ENCODE measurements at places on chromosomes 1 and 21. TPM values are rescaled to one million over a fixed set of nuclear protein-coding genes. Genes with fewer than 3 reads are reported as not detected.

Gene ICOSLG
- 10.6 TPM for polyA plus RNA-seq

Gene LCE1B
- not detected for polyA plus RNA-seq

Gene CD1E
- polyA plus RNA-seq: 0.32 TPM

Gene NEXN
- polyA plus RNA-seq: 228 TPM

Gene PLA2G4A
- polyA plus RNA-seq: 2.2 TPM

Gene IL22RA1
- polyA plus RNA-seq: not detected

Gene LAD1
- 17.8 TPM for polyA plus RNA-seq

Gene KRTAP20-1
- polyA plus RNA-seq: not detected

Gene ZNF683
- not detected for polyA plus RNA-seq

Gene HOOK1
- 4.1 TPM for polyA plus RNA-seq

Gene DHX9
- 120 TPM for polyA plus RNA-seq

Measured in hindlimb muscle (tissue), 1 donor.